ENCODE measurements at places on chromosomes 11 and 22. TPM values are rescaled to one million over a fixed set of nuclear protein-coding genes. Genes with fewer than 3 reads are reported as not detected.

MN1 gene
- 7.4 TPM for total RNA-seq

DNA sequence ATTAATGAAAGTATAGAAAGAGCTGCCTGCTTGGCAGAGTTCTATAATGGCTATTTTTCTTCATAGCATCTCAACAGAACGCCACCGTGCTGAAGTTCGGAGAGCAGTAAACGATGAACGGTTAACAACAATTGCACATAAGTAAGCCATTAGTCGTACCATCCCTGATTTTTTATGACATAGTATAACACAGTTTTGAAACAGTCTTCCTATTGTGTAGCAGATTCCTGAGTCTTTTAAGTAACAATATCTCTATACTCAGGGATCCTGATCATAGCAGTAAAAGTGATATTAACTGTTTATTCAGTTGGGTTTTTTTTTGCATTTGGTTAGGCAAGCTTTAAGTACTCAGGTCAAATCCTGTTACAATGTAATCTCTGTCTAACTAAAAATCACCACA is 8.4 kb downstream of the EMSY start:
- peaks cover 7% of the 10 kb centered on the region for H3K4me1 ChIP-seq
- H3K27me3 ChIP-seq: no peaks in the 10 kb centered on the region
- H3K27ac ChIP-seq: no peak overlapping the region
- no peak for DNase-seq
- no peak overlapping the region for H3K4me3 ChIP-seq

GRCh38 chr11:130071211-130071712 is 1.6 kb downstream of the APLP2 start:
- DNase-seq: peak; percentile 57
- peaks cover 5% of the 10 kb centered on the region for H3K4me1 ChIP-seq
- H3K36me3 ChIP-seq: no peaks in the 10 kb centered on the region
- peak overlapping the region; percentile 74 for H3K4me3 ChIP-seq

OR51I2 gene
- under 0.01 TPM for total RNA-seq

GLYAT gene
- total RNA-seq: not detected

- H3K4me3 ChIP-seq: no peak overlapping the region
- no peaks in the 10 kb centered on the region for H3K4me1 ChIP-seq
- no peaks in the 10 kb centered on the region for H3K36me3 ChIP-seq
- peaks cover 3% of the 10 kb centered on the region for H3K27me3 ChIP-seq
- H3K27ac ChIP-seq: no peak overlapping the region
These were observed 85.2 kb upstream of the RTL6 start for GRCh38 chr22:44583061-44583760.

DPP3 gene
- 28.2 TPM for total RNA-seq

OR5J2 gene
- not detected for total RNA-seq

OR5B3 gene
- not detected for total RNA-seq
